Trophoblast cell (in vitro differentiated cells and primary cell): ENCODE measurements at places on chromosomes 4 and X.
A peak's percentile ranks its signal among the peaks of the same experiment; 100 is the strongest.

DNA sequence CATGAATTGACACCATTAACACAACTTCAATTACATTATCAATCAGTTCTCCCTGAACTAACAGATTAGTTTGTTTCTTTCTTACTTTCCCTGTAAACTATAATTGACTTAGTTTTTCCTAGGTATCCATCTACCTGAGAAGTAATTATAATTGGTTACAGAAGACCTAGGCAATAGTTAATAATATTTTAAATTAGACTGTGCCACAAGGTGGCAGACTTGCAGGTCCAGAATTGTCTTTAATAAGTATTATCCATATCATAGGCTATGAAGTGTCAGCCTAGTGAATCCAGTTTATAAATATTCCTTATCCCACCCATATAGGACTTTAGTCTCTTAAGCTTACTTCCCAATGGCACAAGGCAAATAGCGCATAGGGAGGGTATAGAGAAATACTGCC, 48.9 kb upstream of the FAM47B start:
- DNase-seq: no peak

GRCh38 chr4:38672397-38673129, 8.6 kb downstream of the KLF3 start:
- DNase-seq: no peak

- DNase-seq: no peak
Measured at GRCh38 chr4:7826909-7827306, 112.8 kb downstream of the AFAP1 start.

GRCh38 chr4:65669111-65670019, 924 bp downstream of the EPHA5 start:
- no peak for DNase-seq

DNA sequence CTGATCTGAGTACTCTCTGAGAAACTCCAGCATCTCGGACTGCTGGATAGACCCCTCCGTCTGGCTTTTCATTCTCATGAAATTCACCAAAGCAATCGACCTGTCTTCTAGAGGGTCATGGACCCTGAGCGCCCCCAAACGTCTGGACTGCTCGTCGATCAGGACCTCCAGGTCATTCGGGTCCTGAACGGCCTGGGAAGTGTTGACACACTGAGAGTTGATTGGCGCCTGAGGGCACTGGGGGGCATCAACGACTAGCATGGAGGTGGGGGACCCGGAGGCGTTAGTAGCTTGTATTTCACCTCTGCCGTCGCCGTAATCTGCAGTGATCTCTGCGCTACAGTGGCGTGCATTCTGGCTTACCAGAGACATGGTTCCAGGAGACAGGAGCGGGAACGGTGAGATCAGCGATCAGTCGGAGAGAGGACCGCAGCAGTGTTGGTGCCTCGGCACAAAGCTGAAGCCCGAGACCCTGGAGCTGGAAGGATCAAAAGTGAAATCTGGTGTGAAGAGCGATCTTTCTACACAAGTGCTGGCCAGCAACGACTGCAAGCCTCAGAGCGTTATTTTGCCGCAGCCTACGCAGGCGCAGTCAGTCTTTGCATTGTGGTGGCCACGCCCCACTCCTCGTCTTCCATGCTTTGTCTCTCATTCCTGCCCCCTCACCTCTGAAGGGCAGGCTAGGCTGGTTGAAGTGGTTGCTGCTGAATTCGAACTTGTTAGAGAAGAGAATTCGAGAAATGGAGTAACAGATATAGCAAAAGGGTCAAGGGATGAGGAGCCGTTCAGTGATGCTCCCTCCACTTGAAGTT, at the start of gene MAGEE2:
Gene MAGEE2, minus strand, starts transcription at position 575 of the 812 bp plus-strand sequence. Its CDS starts 203 bp downstream, at position 372.
- no peak for DNase-seq

DNA sequence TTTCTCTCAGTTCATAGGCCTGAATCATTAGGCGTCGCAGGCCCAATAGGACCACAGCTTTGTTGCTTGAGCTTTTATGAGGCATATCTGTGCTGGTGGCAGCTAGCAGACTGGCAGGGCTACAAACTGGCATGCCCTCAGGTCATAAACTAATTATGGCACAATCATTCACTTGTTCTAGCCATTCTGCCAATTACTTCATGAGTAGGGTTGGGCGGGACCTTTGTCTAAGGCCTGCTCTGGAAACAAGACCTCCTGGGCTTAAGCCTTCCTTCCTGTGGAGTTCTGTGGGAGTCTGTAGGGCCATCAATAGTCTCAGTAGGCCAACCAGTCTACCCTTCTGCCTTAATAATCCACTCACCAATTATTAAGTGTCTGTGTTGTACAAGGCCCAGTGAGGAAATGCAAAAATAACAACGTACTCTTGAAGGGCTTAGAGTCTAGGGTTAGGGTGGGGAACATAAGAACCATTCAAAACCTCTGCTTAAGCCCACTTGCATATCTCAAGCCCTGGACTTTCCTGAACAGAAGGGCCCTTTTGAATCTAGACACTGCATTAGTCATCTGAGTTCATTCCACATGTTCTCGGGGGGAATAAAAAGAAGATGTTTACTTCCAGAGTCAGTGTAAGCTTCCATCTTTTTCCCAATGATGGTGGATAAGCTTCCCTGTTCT, 44.5 kb downstream of the SHROOM4 start:
- DNase-seq: no peak

GRCh38 chr4:20474119-20474518, 222.4 kb downstream of the SLIT2 start:
- peak; percentile 4 for DNase-seq

GRCh38 chr4:39637586-39638353, 895 bp downstream of the SMIM14 start:
- DNase-seq: peak; percentile 78

DNA sequence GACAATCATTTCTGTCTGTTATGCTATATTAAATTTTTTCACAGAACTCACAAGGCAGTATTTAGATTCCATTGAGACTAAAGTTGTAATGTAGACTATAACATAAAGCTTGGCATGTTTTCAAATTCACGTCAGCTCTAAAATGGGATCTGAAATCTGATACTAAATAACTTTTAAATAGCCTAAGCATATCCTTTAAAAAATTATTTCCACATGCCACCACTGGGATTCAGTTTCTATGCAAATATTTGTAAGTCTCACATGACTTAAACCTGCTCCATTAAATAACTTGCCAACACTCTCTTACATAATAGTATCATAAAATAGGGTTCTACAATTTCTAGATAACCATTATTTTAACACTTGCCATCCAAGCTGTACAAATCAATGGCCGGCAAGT, 32.4 kb downstream of the KLHL8 start:
- DNase-seq: no peak

- DNase-seq: no peak
Measured at GRCh38 chr4:151250706-151251105, 26.3 kb upstream of the PRSS48 start.

DNA sequence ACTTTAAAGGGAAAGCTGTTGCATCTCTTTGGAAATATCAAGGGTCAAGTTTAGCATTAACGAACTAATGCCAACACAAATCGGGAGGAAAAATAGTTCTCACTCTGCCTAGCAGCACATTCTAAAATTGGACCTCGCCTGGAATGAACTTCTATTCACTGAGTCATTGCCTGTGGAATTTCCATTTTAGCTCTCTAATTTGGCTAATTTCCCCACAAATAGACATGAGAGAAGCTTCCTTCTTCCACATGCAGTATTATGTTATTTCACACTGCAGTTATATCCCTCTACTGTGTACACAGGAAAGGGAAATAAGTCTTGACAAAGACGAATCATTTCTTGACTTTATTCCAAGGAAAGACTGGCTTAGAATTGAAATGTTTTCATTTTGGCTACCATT, 9.3 kb downstream of the ZXDA start:
- no peak for DNase-seq

DNA sequence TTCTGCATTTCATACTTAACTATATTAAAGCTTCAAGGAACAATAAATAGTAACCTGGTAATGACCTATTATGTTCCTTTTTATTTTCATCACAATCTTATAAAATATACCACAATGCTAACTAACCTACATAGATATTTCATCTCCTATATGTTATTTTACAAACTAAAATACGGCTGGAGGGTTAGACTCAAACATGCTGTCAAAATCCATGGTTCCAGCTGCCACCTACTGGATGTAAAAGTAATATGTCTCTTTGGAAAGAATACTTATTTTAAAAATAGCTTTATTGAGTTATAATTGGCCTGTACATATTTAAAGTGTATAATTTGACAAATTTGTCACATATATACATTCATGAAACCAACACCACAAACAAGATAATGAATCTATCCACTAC, 15.0 kb downstream of the RGN start:
- DNase-seq: no peak

DNA sequence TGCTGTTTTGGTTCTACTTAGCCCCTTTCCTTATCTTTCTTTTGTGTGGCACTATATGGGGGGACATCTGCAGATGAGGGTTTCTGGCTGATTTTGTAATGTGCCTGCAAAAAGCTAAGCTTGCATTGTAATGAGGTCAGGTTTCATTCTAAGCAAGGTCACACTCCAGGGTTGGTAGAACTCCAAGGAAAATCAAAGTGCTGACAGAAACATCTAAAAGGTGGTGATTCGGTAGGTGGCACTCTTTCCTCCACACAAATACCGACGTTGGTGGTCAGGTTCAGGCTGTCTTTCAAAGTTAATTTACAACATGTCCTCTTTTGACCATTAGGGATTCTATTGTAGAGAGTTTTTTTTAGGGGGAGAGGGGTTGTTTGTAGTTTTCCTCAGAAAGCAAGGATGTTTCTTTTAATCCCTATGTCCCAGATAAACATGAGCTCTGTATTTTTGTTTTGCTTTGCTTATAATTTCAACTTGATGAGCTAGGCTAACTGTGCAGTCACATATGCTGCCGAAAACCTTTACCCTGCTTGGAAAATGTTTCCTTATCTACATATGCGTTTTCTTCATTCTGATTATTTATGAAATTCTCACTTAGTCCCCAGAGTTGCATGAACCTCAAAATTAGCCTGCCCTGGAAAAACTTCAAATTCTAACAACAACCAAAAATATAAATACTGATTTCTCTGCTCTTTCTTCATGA, 434.2 kb downstream of the PPARGC1A start:
- DNase-seq: no peak

DNA sequence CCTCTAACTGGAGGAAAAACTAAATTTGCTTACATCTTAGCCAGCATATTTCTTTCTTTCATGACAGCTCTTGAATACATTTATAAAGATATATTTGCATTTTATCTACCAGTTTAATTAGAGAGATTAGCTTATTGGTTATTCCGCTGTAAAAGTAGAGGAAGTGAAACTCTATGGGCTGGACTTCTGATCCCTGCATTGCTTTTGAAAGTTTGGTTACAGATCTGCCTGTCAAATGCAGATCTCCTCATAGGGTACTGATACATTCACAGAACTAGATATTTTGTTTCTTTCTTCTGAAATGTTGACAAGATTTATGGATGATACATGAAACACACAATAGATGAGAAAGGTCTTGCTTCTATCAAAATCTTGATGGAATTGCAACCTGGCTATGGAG, 581.4 kb upstream of the AADAT start:
- DNase-seq: no peak
